Memory B cell (primary cell): ENCODE measurements at places on chromosomes 4 and X.
A peak's percentile ranks its signal among the peaks of the same experiment; 100 is the strongest.

DNA sequence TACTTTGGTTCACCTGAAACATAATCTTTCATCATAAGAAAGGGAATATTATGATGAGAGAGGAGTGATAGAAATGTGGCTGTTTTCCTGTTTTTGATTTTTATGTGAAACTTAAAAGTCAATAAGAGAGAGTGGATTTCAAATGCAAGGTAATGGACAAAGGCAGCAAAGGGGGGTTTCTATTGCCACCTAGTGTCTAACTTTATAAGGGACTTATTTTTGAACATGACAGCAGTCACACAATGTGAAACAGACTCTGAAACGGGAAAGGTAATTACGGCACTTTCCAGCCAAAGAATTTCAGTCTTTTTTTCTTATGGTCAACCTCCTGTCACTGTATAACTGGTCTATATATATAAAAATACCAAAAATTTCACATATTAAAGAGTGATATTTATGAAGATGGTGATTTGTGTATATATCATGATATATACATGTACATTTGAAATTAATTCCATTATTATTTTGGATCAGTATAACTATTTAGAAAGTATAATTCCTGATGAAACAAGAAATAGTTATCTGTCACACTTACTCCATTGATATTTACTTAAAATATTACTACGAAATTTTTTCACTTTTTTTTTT lies 127.1 kb downstream of the FBXO8 start:
- peak; percentile 4 for DNase-seq

DNA sequence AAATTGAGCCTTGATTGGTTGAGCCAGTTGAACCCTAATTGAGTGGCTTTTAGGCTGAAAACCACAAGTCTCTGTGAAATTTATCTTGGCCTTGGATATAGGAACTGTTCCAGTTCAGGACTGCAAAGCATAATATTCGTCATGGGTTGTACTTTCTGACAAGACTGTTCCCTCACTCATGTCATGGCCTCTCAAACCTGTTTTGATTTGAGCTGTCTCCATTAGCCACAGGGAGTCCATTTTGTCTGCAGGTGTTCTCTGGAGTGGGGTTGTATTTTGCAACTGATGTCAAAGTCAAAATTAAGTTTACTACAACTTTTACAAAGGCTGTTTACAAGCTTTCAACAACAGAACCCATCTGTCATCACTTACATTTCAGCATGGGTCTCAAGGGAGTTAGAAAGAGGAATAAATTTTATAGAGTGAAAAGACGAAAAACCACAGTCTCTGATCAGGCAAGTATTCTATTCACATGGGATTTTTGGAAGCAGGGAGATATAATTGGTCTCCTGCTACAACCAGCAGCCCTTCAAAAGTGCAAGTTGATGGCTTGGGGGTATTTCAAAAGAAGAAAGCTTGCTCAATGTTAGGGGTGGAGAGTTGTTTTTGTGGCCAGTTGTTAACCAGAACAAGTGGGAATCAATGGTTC lies 1716.3 kb downstream of the C4orf33 start:
- no peak for DNase-seq

DNA sequence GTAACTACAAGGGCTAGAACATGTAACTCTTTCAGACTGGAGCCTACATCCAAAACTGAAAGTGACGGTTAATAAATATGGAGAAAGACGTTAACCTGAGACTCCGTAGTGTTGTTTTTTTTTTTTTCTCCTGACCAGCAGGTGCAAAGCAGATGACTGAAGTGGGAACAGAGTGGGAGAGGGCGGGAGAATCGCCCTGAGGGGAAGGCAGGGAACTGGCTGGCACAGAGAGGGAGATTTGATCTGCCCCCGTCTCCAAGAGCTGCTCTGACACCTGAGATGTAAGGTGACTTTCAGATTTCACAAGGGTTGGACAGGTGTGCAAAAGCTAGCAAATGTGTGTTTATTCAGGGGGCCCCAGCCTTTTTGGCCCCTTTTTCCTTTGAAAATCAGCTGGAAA lies 180.2 kb downstream of the PALLD start:
- DNase-seq, result no peak

- no peak for DNase-seq
Measured at GRCh38 chr4:152310257-152310656, 225.6 kb downstream of the FBXW7 start.

GRCh38 chr4:1544861-1545281 lies 138.6 kb upstream of the NKX1-1 start:
- DNase-seq, result no peak

DNA sequence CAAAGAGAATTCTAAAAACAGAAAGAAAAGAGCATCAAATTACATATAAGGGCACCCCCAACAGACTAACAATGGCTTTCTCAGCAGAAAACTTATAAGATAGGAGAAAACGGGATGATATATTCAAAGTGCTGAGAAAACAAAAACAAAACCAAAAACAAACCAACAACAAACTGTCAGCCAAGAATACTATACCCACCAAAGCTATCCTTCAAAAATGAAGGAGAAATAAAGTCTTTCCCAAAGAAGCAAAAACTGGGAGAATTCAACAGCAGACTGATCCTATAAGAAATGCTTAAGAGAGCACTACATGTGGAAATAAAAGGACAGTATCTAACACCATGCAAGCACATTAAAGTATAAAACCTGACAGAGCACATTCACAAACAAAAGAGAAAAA lies 168.6 kb downstream of the NEK1 start:
- no peak for DNase-seq

GRCh38 chr4:141684785-141685184 lies 48.4 kb downstream of the IL15 start:
- no peak for DNase-seq

GRCh38 chr4:95889662-95890061 lies 49.8 kb downstream of the PDHA2 start:
- DNase-seq, result no peak

DNA sequence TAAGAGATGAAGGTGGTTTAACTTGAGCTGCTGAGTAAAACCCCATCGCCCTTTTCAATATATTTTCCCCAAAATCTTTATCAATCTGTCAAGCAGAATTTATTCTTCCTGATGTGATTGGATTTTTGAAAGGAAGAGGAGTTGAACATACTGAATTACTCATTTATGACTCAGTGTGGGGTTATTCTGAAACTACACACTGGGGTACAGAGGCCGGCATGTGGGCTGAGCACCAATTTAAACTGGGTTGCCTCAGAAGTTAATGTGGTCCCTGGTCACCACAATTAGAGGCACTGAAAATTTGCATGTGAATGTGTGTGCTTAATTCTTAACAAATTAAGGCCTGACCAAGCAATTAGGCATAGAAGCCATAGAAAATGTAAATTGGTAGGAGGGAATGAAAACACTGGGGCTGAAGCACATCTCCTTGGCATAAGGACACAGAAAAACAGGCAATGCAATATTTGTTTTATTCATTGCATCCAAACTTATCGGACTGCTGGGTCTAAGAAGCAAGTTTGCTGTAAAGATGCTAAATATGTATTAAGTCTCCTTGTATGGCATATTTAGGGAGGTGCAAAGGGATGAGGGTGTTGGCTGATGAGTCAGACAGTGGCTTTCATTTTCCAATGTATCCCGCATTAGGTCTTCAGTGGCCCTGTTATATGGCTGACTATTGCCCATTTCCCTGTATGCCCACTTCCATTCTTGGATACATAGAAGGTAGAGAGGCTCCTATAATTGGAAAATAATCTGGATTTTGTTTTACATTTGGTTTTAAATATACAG lies 170.9 kb downstream of the IL15 start:
- no peak for DNase-seq

DNA sequence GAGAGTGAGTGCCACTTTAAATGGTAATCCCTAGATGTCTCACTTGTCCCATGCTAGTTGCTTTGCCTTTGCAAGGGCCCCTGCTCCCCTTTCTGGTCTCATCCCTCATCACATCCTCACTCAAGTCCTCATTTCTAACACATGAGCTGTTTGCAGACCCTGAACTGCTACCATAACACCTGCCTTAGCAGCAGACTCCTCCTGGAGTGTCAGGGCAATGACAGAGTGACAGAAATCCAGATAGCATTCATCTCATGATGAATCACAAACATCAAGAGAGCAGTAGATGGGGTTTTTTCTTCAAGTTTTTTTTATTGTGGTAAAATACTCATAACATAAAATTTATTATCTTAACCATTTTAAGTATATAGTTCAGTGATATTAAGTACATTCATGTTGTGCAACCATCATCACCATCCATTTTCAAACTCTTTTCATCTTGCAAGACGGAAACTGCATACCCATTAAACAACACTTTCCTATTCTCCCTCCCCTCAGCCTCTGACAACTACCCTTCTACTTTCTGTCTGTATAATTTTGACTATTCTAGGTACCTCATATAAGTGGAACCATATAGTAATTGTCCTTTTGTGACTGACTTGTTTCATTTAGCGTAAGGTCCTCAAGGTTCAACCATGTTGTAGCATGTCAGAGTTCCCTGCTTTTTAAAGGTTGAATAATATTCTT lies 133.2 kb upstream of the RPS6KA3 start:
- DNase-seq, result no peak

DNA sequence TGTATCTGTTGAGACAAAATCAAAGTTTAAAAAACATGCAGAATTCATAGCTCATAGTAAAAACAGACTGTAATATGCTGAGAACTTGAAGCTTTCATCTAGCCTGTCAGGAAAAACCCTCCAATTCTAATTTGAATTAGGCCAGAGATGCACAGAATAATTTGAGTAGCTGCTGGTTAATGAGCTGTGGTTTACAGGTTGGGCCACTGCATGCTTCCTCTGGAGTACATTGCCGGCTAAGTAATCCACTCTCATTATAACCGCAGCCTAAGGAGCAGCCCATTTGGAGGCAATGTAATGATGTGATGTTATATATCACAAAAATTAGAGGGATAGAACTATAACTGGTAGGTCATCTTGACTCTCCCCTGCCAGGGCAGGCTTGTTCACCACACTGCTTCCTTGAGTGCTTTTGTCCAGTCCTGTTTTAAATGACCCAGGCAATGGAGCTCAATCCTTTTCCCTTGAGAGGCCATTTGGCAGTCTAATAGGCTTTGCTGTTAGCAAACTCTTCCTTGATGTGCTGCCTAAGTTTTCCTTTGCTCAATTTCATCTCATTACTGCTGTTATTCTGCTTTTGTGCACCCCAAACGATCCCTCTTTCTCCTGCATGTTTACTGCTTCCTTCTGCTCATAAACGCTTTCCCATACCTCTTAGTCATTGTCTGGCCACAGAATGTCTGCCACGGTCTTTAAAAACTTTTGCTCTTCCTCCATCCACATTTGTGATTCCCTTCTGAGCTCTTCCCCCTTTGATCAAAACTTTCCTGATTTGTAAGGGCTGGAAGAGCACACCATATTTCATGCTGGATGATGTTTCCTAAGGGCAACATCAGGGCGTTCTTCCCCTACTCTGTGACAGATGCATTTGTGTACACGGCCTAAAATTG lies 230.9 kb downstream of the C4orf33 start:
- DNase-seq, result no peak
